Fibroblast of skin of abdomen (primary cell): ENCODE measurements at places on chromosomes 2 and 18.
A peak's percentile ranks its signal among the peaks of the same experiment; 100 is the strongest.

- peak; percentile 57 for DNase-seq
Observed at GRCh38 chr2:105812180-105813044, 67.7 kb downstream of the NCK2 start.

- DNase-seq, result no peak
Observed at GRCh38 chr18:74337155-74337911, 21.7 kb downstream of the C18orf63 start.

- peak; percentile 26 for DNase-seq
Observed at GRCh38 chr2:46971929-46972328, 56.3 kb upstream of the MCFD2 start.

DNA sequence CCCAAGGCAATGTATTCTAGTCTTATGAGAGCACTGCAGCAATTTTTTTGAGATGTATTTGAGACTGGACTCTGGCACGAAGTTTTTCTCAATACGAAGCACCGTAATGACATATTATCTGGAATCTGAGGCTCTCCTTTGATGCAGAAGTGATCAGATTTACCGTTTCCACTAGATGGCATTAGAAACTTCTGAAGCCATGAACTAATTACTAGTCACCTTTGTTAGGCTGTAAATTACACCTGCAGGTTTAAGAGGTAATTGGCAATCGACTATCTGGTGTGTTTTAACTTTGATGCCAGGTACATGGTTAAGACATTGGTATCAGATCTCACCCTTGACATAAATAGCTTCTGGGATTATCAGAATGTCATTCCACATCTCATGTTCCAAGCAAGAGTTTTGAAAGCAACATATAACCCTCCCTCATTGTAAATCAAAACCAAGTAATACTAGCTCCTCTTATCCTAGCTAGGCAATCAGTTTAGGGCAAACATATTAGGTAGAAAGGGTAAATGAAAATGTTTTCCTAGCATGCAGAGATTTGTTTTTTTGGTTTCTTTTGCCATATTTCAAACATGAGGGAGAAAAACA is 254.6 kb upstream of the SPRED2 start:
- DNase-seq, result no peak

DNA sequence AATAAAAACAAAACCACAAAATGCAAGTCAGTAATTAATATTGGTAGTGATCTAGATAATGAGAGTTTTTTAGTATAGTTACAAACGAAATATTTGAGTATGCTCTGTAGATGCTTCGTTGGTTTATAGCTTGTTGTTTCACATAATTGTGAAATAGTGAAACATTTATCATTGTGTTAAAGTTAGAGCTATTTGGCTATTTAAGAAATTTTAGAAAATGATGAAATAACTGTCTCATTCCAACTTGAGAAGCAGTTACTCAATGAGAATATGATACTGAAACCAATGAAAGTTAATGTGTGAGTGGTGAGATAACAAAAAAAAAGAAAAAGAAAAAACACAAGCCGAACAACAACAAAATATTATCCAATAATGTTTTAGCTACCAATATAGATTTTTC is 475.6 kb upstream of the ZEB2 start:
- DNase-seq, result no peak

GRCh38 chr2:204730603-204731002 is 185.3 kb downstream of the PARD3B start:
- DNase-seq, result no peak

GRCh38 chr2:60339286-60339685 is 214.2 kb downstream of the BCL11A start:
- no peak for DNase-seq

- DNase-seq, result peak; percentile 97
Observed at GRCh38 chr2:7692657-7693161, 775.5 kb downstream of the RNF144A start.

GRCh38 chr2:33598561-33599174 is 431 bp downstream of the FAM98A start:
- DNase-seq, result peak; percentile 23

DNA sequence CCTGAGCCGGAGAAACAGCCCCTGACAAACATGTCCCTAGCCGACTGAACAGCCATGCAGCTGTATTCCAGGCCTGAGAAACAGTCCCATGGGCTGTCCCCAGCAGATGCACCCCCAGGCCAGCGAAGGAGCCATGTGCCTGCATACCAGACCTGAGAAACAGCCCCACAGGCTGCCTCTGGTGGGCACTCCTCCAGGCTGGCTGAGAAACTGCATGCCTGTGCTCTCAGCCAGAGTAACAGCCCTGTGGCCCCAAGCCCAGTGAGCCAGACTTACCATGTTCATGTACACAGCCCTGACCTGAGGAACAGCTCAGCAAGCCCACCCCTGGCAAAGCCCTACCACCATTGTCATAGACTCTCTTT is 24.8 kb downstream of the BOLL start:
- DNase-seq, result no peak

DNA sequence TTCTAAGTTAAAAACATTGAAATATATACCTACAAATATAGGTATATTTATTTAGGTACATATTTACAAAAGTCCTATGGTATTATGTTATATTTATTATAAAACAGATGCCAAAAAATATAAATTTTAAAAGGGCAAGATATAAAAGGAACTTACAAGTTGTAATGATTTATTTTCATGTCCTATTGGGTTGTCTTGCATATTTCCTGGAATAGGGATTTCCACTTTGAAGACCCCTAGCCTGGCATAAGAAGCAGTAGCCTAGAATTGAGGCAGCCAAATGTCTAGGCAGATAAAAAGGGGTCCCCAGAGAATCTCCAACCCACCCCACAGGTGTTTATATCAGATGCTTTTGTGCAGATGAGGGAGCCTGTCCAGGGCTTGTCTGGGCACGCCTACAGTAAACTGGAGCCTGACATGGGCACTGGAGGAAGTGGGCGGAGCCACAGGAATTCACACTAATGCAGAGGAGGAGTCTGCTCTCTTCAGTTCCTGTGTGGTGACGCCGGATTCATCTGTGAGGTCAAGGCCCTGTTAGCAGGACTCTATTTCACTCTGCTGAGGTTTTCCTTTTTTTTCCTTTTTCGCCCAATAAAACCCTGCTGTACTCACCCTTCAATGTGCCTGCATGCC is 1088.9 kb upstream of the PIK3C3 start:
- DNase-seq, result peak; percentile 31

- DNase-seq, result peak; percentile 43
Observed at GRCh38 chr2:237723602-237724001, 75.0 kb upstream of the RBM44 start.

DNA sequence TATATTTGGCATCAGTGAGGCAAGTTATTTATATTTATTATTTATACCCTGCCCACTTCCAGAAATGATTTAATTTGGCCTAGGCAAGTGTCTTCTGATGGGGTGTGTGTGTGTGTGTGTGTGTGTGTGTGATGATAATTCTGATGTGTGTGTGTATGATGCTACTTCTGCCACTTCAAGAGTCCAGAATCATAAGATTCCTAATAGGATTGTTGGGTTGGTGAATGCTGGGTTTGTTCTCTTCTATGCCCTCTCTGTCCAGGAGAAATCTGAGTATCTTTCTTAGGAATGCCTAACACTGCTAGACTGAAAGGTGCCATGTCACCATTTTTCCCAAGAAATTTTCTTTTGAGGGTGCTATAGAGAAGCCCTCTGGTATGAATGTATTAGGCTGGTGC is 122.5 kb downstream of the SPTBN1 start:
- no peak for DNase-seq

- DNase-seq, result peak; percentile 25
Observed at GRCh38 chr2:119106301-119106897, 52.2 kb downstream of the C1QL2 start.

DNA sequence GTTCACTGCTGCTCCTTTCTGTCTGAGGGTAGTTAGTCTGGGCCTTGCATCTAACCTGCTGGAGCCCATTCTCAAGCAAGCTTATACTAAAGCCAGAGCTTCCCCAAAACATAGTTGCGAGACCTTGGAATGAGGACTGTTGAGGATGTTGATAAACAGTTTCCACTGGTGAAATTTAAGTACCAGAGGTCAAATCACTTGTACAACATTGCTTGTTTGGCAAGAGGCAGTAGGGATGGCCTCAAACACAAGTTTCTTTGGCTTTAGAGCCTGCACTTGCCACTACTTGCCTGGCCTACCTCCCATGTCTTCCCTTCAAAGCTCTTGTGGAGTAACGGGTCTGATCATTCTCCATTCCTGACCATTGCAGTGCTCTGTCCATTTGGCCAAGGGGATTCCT is 262.7 kb downstream of the FHOD3 start:
- no peak for DNase-seq

DNA sequence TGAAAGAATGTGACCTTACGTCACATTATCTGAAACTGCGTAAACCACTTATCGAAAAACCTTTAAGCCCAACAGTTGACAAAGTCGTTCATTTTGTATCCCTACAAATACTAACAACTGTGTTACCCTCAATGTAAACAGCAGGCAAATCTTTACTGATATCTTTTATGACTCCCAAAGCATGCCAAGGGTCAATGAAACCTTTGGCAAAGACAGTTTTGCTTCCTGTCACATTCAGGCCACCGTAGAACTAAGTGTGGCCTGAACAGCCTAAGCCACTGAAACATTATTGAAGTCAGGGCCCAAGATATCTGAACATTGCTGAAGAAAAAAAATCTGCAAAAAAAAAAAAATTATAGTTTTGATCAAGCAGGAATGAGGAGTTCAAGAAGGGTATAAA is 77.3 kb downstream of the FAM124B start:
- DNase-seq, result no peak

DNA sequence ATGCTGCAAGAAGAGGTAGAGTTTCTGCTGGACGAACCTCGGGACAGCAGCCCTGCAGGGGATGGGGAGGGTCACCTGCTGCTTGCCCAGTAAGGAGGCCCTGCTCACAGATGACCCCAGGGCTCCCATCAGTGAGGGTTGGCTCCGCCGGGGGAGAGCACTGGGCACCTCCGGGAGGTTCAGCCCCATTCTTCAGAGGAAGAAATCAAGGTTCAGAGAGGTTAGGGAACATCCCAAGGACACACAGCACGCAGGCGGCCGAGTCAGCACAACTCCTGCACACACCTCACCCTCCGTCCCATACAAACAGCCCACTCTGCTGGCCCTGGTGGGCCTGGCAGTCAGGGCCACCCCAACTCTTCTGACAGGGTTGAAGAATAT is 11.7 kb upstream of the CCDC74B start:
- no peak for DNase-seq

- DNase-seq, result no peak
Observed at GRCh38 chr2:237152361-237152760, 66.7 kb downstream of the COPS8 start.

GRCh38 chr18:53534695-53535094 is 689.8 kb downstream of the MBD2 start:
- no peak for DNase-seq

DNA sequence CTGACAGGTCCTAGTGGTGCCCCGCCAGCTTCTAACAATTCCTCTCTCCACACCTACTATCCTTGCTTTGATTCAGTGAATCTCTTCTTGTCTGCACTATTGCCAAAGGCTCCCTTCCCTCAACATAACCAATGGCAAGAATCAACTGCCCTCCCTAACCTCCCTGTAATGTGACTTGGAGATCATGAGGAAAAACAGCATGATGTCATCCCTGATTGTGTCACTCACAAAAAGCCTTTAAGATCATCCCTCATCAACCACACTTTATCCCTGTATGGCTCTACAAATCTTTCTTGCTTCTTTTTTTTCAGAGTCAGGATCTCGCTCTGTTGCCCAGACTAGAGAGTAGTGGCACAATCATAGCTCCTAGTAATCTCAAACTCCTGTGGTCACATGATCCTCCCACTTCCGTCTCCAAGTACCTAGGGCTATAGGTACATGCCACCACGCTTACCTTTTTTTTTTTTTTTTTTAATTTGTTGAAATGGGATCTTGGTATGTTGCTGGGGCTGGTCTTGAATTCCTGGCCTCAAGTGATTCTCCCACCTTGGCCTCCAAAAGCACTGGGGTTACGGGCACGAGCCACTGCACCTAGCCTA is 19.7 kb downstream of the SAP130 start:
- DNase-seq, result no peak
